Skin of body (tissue), 3 donors: ENCODE measurements at places on chromosomes 4 and X.

- no peak for DNase-seq
These were observed 322.0 kb downstream of the FSTL5 start for GRCh38 chr4:161841759-161842158.

DNA sequence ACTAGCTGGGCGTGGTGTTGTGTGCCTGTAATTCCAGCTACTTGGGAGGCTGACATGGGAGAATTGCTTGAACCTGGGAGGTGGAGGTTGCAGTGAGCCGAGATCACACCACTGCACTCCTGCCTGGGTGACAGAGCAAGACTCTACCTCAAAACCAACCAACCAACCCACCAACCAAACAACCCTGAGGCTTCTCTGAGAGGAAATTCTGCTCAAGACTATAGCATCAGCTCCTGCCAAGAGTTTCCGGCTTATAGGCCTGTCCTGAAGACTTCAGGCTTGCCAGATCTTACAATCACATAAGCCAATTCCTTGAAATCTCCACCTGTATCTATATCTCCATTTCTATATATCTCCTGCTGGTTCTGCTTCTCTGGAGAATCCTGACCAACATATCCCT is 173.8 kb upstream of the TBC1D9 start:
- DNase-seq: no peak

- DNase-seq: no peak
These were observed 249.3 kb upstream of the DIPK2B start for GRCh38 chrX:45449982-45450381.

DNA sequence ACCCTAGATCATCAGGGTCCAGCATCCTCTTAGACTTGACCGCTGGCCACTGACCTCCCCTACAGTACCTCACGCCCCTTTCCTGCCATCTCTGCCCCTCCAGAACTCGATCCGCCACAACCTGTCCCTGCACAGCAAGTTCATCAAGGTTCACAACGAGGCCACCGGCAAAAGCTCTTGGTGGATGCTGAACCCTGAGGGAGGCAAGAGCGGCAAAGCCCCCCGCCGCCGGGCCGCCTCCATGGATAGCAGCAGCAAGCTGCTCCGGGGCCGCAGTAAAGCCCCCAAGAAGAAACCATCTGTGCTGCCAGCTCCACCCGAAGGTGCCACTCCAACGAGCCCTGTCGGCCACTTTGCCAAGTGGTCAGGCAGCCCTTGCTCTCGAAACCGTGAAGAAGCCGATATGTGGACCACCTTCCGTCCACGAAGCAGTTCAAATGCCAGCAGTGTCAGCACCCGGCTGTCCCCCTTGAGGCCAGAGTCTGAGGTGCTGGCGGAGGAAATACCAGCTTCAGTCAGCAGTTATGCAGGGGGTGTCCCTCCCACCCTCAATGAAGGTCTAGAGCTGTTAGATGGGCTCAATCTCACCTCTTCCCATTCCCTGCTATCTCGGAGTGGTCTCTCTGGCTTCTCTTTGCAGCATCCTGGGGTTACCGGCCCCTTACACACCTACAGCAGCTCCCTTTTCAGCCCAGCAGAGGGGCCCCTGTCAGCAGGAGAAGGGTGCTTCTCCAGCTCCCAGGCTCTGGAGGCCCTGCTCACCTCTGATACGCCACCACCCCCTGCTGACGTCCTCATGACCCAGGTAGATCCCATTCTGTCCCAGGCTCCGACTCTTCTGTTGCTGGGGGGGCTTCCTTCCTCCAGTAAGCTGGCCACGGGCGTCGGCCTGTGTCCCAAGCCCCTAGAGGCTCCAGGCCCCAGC is 5.2 kb downstream of the FOXO4 start:
- DNase-seq: no peak

- no peak for DNase-seq
These were observed 207.6 kb upstream of the MAMLD1 start for GRCh38 chrX:150155436-150156035.

- peak; percentile 1 for DNase-seq
These were observed 854 bp downstream of the RNF113A start for GRCh38 chrX:119870626-119871131.

GRCh38 chrX:46703980-46704379 is 54.9 kb downstream of the SLC9A7 start:
- DNase-seq: no peak

DNA sequence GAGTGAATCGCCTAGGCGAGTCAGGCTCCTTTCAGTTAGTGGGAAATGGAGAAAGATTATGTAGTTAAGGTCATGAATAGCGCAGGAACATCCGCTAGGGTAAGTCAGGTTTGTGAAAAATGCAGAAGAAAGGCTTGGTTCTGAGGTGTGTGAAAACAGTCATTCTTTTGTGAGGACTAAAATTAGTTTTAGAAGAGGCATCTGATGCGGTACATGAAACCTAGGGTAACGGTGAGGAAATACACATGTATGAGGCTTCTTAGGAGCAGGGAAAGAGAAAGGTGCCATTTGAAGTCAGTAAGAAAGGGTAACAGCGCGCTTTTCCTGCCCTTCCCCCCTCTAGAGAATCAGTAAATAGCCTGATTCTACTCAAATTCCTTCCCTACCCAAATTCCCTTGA is 570 bp upstream of the RNF128 start:
- no peak for DNase-seq

DNA sequence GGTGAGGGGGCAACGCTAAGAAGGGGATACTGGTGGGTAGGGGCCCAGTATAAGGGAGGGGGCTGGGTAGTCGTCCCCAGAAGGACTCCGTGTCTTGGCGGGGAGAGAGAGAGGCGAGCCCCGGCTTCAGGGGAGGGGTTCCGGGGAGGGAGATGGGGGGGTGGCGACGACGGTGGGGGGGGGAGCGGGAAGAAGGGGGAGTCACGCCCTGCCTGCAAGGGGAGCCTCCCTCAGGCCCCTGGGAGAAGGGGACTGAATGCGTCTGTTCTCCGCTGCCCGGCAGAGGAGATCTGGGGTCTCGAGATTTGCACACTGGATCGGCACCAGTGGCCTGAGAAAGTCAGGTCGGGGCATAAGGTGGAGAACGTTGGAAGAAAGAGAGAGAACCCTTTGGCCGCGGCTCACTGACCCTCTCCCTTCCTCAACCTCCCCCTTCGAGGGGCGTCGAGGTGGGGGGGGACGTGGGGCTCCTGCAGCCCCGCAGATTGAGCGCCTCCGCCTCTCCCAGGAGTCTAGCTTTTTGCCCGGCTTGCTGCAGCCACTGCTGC is 609 bp upstream of the BCORL1 start:
- DNase-seq: no peak

DNA sequence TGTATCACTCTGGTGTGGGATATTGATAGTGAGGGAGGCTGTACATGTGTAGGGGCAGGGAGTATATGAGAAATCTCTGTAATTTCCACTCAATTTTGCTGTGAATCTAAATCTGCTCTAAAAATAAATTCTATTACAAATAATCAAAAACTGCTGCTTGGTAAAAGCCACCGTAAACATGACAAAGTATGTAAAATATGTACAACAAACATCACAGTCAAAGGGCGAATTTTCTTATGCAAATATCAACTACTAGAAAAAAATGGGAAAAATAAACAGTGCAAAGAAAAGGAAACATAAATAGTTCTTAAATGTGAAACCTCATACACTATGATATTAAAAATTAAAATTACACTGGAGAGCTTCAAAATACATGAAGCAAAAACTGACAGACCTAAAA is 105.1 kb upstream of the DCLK2 start:
- DNase-seq: no peak

DNA sequence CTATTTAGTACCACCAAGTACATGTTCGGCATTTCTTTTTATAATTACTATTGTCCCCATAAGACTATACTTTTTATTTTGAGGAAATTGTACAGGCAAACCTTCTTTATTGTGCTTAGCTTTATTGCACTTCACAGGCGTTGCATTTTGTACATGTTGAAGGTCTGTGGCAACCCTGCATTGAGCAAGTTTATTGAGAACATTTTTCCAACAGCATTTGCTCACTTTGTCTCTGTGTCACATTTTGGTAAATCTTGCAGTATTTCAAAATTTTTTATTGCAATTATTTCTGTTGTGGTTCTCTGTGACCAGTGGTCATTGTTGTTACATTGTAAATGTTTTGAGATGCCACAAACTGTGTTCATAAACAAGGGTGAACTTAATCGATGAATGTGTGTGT is 10.8 kb upstream of the CXCL5 start:
- no peak for DNase-seq

GRCh38 chrX:64885850-64886249 is 90.4 kb downstream of the ZC4H2 start:
- no peak for DNase-seq

- no peak for DNase-seq
These were observed 121.5 kb upstream of the CPEB2 start for GRCh38 chr4:14880805-14881204.

- DNase-seq: no peak
These were observed 1.4 kb downstream of the PLXNB3 start for GRCh38 chrX:153765138-153766079.

DNA sequence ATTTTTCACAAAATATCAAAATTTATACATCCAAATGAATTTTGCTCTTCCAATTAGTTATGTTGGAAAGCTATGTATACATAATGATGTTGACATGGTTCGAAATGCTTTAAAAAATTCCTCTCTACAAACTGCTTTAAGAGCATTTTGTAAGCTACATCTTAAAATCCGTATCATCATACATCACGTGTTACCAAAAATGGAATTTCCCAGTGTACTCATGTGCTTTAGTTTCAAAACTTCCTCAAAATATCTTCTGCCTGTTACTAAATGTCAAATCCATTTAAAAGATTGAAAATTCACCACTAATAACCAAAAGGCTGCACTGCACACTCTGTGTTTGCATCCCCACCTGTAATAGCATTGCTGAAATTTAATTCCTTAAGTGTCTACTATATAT is 87.9 kb downstream of the WDFY3 start:
- no peak for DNase-seq

DNA sequence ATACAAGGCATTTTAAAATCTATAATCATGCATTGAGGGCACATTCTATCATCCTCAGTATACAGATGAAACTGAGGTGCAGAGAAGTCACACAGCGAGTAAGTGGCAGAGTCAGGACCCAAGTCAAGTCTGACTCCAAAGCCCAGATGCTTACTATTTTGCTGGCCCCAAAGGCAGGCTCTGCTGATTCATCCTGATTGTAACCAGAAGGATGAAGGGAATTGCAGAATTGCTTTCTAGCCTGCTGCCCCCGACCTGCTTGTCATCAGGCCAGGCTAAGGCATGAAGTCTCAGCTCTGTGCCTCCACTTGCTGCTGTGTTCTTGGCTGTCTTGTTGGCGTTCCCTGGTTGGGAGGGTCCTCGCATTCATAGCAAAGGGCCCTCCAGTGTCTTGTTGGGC is 62.7 kb downstream of the SLC9A6 start:
- DNase-seq: no peak

- DNase-seq: no peak
These were observed 1628.2 kb upstream of the ADGRL3 start for GRCh38 chr4:59571805-59572430.

GRCh38 chrX:134718105-134718965 is 60.1 kb upstream of the PLAC1 start:
- peak; percentile 13 for DNase-seq

GRCh38 chrX:71378732-71379131 is 12.6 kb downstream of the TAF1 start:
- DNase-seq: no peak

DNA sequence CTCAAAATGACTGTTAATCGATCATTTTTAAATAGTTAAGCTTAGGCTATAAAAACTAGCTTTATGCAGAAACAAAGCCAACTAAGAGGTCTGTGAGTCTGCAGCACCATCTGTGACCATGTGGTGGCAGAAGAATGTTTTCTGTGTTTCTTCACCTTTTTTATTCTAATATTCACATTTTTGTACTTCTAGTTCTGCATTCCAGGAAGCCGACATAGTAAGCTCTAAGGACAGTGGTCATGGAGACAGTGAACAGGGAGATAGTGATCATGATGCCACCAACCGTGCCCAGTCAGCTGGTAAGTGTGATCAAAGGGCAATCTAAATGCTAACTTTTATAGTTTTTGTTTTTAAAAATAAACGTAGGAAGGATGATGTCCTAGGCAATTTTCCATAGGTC is 5.6 kb downstream of the PCDH10 start:
- DNase-seq: peak; percentile 29

- DNase-seq: peak; percentile 0
These were observed 502.1 kb upstream of the NR3C2 start for GRCh38 chr4:148944136-148944838.

DNA sequence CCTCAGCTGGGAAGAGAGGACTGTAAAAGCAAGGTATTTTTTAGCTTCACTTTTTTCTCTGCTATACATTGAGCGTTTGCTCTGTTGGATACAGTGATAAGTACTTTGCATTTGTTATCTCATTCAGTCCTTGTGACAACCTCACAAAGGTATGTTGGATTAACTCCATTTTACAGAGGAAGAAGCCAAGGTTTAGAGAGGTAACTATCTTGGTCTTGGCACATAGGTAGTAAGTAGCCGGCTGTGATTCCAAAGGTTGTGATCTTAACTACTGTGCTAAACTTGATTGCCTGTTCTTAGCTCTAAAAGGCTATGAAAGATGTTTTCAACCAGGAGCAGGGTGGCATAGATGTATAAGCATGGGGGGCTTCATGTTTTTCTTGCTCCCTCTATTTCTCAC is 134.4 kb downstream of the POLA1 start:
- no peak for DNase-seq

DNA sequence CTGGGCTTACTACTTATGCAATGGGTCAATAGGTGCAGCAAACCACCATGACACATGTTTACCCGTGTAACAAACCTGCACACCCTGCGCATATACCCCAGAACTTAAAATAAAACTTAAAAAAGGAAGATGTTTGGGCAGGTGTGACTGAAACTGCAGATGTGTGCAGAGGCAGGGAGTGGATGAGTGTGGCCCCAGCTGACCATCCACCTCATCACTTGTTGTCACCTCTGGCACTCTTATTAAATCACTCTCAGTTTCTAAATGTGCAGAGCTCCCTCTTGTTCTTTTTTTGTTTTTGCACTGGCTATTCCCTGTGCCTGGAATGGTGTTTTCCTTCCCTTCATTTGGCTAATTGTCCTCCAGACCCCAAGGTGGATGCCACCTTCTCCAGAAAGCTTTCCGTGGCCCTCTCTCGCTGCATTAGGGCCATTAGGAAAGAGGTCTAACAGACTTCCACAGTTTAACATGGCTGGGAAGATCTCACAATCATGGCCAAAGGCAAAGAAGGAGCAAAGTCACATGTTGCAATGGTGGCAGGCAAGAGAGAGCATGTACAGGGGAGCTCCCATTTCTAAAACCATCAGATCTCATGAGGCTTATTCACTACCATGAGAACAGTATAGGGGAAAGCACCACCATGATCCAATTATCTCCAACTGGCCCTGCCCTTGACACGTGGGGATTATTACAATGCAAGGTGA is 58.5 kb downstream of the SLC2A9 start:
- no peak for DNase-seq

- no peak for DNase-seq
These were observed 85.8 kb downstream of the RAPGEF2 start for GRCh38 chr4:159188646-159189045.

- no peak for DNase-seq
These were observed 352.5 kb upstream of the ADGRL3 start for GRCh38 chr4:60847614-60848013.
